ENCODE measurements at places on chromosomes 3 and 15. TPM values are rescaled to one million over a fixed set of nuclear protein-coding genes. Genes with fewer than 3 reads are reported as not detected.

Gene DTWD1
- total RNA-seq: 58.5 TPM

Gene ZNF501
- 6.1 TPM for total RNA-seq

Gene CMTM8
- not detected for total RNA-seq

Gene MYL3
- not detected for total RNA-seq

Gene NUP210
- total RNA-seq: 0.24 TPM

- DNase-seq: no peak
These were observed 5.7 kb downstream of the SLC38A3 start for GRCh38 chr3:50210510-50211367.

DNA sequence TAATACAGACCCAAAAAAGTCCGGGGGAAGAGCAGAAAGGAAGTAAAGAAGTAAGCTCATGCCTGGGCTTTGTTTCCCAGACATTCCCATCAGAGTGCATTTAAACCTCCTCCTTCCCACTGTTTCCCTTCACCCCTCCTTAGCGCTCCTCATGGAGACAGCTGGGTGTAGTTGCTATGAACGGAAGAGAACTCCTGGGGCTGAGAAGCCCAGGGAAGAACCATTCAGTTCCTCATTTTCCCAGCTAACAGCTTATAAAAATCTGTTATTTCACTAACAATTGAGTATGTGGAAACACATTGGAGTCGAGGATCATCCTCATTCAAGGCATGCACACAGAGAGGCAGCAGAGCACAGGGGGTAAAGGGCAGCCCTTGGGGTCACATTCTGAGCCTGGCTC is 299.3 kb downstream of the SHQ1 start:
- no peak for DNase-seq

GRCh38 chr15:58285921-58286278 is 145.9 kb upstream of the LIPC start:
- no peak for DNase-seq

DNA sequence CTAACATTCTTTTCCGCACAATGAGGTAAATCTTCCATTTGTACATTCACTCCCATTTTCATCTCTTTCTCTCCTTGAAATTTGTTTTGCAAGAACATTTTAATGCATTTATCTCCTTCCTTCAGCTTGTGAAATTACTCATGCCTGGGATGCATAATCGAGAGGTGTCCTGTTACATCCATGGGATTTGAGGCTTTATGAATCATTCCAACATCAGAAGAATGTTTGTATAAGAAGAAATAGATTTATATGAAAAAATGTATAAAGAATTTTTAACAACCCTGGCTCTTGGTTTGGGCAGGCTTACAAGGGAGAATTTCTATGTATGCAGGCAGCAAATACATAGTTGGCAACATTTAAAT is 93.2 kb upstream of the MBNL1 start:
- peak; percentile 73 for DNase-seq

DNA sequence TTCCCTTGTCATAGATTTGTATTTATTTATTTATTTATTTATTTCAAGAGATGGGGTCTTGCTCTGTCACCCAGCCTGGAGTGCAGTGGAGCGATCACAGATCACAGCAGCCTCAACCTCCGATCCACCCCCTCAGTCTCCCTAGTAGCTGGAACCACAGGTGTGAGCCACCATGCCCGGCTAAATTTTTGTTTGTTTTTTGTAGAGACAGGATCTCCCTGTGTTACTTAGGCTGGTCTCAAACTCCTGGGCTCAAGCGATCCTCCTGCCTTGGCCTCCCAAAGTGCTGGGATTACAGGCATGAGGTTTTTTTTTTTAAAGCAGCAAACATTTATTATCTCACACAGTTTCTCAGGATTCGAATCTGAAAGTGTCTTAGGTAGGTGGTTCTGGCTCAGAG is 2.5 kb downstream of the TTBK2 start:
- no peak for DNase-seq

- peak; percentile 18 for DNase-seq
These were observed 24.7 kb upstream of the ZNF639 start for GRCh38 chr3:179297971-179298725.

GRCh38 chr3:10223676-10224639 is 24.3 kb upstream of the TATDN2 start:
- DNase-seq: peak; percentile 57

GRCh38 chr15:90885432-90886290 is 1.4 kb downstream of the FES start:
- DNase-seq: peak; percentile 52

Measured in RPMI7951 (cell line).